ENCODE measurements at places on chromosomes 12 and 14. TPM values are rescaled to one million over a fixed set of nuclear protein-coding genes. Genes with fewer than 3 reads are reported as not detected.

- H3K27me3 ChIP-seq, result no peaks in the 10 kb centered on the region
- H3K4me3 ChIP-seq, result no peak overlapping the region
- no peak for DNase-seq
- peaks cover 9% of the 10 kb centered on the region for H3K36me3 ChIP-seq
- no peak overlapping the region for H3K27ac ChIP-seq
- H3K4me1 ChIP-seq, result peaks cover 17% of the 10 kb centered on the region
Measured at GRCh38 chr12:130813949-130814348, 25.1 kb downstream of the STX2 start.

GRCh38 chr12:89414851-89415250 is 62.5 kb upstream of the DUSP6 start:
- no peaks in the 10 kb centered on the region for H3K36me3 ChIP-seq
- no peak overlapping the region for H3K27ac ChIP-seq
- no peak overlapping the region for H3K4me3 ChIP-seq
- no peak for DNase-seq
- no peaks in the 10 kb centered on the region for H3K27me3 ChIP-seq

GRCh38 chr12:56081393-56082347 is 1.7 kb downstream of the ERBB3 start:
- H3K4me1 ChIP-seq, result peaks cover 16% of the 10 kb centered on the region
- peak; percentile 18 for DNase-seq
- H3K27me3 ChIP-seq, result peaks cover 25% of the 10 kb centered on the region
- H3K36me3 ChIP-seq, result no peaks in the 10 kb centered on the region

DNA sequence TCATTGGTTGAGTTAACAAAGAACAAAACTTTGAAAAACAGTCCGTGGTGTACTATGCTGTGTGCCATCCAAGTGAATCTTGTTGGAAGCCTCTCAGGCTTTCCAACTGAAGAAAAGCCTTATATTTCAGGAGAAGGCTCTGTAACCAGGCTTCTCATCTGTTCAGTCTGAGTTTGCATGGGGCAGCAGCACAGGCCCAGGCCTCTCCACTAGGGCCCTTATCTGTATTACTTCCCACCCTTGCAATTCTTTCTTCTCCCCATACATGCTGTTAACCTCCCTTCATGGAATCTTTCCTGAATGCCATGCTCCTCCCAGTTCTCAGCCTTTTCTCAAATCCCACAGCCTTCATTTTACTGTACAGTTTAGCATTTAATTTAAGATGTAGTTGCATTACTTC is 28.3 kb downstream of the FRMD6 start:
- H3K27ac ChIP-seq, result no peak overlapping the region
- H3K27me3 ChIP-seq, result no peaks in the 10 kb centered on the region
- no peak for DNase-seq
- H3K36me3 ChIP-seq, result no peaks in the 10 kb centered on the region

The SIRT4 gene
- 3.8 TPM for total RNA-seq

The KCNJ8 gene
- not detected for total RNA-seq

The NFYB gene
- 64.2 TPM for total RNA-seq

All from neural progenitor cell (in vitro differentiated cells).